ENCODE measurements at places on chromosomes 6 and 20. TPM values are rescaled to one million over a fixed set of nuclear protein-coding genes. Genes with fewer than 3 reads are reported as not detected.

PPIL4 gene
- 15.6 TPM for total RNA-seq

POU3F2 gene
- total RNA-seq = not detected

DNA sequence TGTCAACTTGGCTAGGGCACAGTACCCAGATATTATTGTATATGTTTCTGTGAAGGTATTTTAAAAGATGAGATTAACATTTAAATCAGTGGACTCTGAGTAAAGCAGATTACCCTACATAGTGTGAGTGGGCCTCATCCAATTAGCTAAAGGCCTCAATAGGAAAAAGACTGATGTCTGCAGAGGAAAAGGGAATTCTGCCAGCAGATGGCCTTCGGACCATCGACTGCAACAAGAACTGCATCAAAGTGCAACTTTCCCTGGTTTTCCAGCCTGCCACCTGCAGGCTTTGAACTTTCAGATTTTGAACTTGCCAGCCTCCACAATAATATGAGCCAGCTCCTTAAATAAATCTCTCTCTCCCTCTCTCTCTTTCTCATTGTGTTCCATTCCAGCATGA is 80.5 kb downstream of the IMPG1 start:
- no peak for DNase-seq

PPP1R18 gene
- total RNA-seq = 15.0 TPM

- no peak for DNase-seq
Measured at GRCh38 chr20:44135012-44135412, 52.0 kb downstream of the JPH2 start.

RCAN2 gene
- total RNA-seq = 254 TPM

DNA sequence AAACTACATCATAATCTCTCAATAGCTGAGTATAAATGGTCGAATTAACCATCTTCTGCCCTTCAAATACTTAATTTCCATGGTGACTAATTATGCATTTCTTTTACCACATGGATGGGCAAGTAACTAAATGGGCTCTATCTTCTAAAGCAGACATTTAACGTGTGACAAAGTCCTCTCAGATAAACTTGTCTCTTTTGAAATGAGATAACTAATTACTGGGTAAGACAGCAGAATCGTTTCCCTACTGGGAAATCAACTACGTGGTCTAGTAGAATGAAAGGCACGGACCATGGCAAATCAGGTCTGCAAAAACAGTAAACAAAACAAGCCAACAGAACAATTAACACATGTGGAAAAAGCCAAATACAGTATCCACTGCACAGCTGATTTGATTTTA is 137.7 kb downstream of the BACH2 start:
- no peak for DNase-seq

DNA sequence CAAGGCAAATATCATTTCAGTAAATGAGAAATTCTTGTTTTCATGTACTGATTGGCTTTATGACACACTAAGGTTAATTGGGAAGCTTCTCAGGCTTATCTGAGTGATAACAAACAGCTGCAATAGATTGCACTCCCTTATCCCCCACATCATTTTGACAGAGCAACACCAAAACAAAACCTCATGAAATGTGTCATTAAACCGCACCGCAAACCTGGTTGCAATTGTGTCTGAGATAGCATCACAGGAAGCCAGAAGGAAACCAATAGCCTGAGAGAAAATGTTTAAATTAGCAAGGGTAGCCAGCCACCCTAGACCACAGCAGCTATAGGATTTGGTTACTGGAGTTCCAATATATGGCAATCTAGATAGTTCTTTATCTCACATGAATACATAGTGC is 31.6 kb upstream of the LAMA4 start:
- no peak for DNase-seq
